Stimulated activated CD8-positive, alpha-beta memory T cell treated with anti-CD3 and anti-CD28 coated beads, Interleukin-7, amount 100 ng/mL, for 48 hours (primary cell): ENCODE measurements at places on chromosomes 1 and 21.

DNA sequence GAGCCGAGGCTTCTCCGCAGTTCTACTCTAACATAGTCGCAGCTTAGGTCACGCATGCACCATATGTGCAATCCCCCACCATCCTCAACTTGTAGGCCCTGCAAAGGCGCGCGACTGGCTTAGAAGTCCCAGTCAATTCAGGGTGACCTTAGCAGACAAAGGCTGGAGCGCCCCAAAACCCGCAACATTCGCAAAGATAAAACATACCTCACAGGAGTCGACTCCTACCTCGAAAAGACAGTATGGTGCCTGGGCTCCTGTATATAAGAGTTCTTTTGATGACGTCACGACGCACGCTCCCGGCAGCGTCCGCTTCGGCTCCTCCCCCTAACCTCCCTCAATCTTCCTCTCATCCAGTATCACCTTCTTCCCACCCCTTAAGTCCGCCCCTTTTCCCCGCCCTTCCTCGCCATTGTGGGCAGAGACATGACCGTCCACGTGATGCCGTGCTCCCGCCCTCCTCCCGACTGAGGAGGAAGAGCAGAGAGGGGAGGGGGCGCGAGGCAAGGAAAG lies at the start of gene GAS5:
Gene GAS5 (minus strand): TSS at position 237 of the 513 bp plus-strand sequence.
- DNase-seq = peak; percentile 100

DNA sequence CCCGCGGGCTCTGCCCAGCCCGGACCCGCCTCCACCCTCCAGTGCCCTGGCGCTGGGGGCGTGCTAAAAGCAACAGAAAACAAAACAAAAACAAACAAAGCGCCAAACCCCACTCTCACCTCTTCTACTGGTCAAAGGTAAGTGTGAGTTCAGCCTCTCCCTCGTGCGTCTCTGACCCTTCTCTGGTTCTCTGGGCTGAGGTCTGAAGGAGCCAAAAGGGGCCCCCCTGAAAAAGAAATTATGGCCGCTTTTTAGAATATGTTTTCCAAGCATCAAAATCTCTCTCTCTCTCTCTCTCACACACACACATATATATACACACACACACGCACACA lies 133.5 kb upstream of the DPYD start:
- DNase-seq = no peak

- DNase-seq = no peak
Observed at GRCh38 chr1:172382406-172382805, 38.1 kb upstream of the C1orf105 start.

DNA sequence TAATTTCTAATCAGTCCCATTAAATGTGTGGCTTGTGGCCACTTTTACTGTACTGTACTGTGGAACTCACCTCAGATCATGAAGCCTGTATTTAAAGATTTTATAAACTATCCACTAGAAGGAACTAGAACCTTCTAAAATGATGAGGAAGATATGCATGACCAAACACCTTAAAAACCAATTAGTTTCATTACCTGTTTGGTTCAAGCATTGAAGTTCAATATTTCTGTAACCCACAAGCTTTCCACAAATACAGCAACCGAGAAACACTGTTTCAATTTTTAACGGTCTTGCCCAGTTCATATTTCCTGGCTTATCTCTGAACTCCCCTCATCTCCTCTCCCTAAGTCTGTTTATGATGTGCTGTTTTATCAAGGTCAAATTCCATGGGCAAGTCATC lies 264.3 kb upstream of the PLD5 start:
- DNase-seq = no peak

DNA sequence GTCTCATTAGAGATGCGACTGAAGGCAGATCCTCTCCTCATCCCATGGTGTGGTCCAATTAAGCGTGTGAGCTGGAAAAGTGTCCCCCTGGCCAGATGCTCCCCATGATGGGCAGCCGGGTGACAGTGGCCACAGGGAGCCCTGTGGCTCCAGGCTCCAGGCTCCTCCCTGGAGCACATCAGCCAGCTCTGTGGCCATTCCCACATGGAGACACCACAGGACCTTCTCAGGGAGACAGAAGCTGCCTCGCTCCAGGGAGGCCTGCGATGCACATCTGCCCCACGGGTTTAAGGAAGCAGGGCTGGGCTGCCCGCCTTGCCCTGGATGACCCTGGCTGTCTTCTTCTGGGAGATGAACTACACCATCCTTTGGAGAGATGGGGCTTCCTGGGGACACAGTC lies 99.9 kb upstream of the TLR5 start:
- DNase-seq = no peak

DNA sequence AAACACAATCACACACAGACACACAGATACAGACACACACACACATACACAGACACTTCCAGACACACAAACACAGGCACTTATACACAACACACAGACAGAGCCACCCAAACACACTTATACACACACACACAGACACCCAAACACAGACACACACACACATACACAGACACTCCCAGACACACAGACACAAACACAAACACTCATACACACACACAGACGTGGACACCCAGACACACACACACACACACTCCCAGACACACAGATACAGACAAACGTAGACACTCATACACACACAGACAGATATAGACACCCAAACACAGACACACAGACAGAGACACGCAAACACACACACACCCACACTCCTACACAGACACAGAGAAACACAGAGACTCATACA lies 272.1 kb downstream of the GRIK3 start:
- DNase-seq = no peak

DNA sequence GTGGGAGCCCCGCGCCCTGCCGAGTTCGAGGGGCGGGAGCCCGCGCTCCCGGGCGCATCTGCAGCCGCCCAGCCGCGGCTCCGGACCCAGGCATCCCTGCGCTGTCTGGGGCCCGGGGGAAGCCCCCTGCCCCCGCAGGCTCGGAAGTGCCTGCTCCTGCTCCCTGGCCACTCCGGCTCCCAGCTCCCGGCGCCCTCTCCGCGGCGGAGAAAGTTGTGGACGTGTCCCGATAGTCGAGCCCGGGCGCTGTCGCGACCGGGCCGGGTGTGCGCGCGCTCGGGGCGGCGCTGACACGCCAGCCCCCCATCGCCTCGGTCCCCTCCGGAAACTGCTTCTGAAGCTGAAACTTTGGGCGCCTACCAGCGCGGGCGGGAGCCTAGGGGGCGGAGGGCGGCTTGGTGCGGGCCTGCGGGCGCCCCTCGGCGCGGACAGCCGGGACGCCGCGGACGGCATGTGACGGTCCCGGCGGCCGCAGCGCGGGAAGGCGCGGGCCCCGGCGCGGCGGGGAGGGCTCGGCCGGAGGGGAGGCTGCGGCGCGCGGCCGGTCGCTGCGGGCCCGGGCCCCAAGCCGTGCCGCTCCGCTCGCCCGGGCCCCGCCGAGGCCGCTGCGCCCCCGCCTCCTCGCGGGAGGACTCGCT lies 515 bp downstream of the MAN1C1 start:
- no peak for DNase-seq

DNA sequence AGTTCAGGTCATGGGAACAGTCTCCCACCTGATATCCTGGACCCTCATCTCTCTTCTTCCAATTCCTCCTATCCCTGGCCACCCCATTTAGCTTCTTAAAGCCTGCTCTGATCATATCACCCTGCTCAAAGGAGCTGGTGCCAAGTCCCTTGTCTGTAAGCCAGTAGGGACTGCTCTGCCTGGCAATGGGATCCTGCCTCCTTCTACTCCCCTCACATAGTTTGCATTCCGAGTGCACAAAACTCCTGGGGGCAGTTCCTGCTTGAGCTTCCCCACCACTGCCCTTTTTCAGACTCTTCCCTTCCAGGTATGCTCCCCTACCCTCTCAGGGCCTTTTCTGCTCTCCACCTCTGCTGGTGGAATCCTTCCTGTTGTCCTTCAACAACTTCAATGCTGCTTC lies 48.1 kb downstream of the NGF start:
- no peak for DNase-seq

- no peak for DNase-seq
Observed at GRCh38 chr1:29379443-29380073, 143.2 kb downstream of the PTPRU start.

DNA sequence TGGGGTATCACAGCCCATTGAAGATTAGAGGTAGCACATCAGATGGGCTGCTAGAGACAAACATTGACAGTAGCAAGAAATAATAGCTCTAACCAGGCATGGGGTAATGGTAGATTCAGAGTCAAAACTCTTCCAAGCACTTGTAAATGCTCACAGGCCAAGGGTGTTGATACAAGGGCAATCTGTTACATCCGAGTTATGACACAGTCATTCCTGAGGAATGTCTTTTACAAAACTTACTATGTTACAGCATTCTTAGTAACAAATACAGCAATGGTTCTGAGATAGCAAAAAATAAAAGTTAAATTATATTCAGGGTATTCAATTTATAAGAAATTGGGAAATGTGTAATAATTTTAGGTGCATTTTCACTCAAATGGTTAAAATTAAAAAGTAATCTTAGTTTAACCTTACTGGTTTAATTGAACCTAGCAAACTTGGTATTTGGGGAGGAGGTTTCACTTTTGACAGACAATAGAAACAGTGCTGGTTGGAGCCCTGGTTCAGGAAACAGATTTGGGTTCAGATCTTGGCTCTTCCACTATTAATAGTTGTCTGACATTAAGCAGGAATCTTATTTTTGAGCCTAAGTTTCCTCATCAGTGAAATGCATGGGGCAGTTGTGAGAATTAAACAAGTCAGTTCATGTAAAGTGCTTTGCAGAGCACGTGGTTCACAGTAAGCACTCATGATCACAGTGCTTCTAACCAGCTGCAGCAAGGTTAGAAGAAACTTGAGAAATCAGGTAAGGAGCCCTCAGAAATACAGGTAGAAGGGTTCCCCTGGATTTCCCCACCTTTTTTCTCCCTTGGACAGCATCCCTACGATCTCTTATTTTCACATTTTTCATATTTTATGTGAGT lies 4.4 kb downstream of the ST3GAL3 start:
- DNase-seq = no peak

DNA sequence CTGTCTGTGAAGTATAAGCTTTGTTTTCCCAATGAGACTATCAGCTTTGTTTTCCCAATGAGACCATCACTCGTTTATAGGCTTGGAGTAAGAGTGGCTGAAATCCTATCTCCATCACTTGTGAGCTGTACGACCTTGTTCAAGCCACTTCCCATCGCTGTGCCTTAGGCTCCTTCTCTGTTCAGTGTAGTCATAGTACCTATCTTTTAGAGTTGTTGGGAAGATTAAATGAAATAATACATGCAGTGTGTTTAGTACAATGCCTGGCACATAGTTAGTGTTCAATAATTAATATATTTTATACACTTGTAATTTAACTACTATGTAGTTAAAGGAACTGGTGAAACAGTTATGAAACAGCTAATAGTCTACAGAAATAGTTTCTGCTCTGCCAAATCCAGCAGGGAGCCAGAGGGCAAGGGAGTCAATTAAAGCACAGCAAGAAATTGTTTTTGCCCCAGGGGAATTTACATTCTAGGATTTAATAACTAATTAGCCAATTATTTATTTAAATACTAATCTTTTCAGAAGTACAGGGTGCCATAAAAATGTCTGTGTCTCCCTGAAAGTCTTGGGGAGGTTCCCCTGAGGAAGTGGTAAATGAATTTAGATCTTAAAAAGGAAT lies 139.3 kb upstream of the HMCN1 start:
- no peak for DNase-seq

GRCh38 chr1:98931128-98931835 lies 73.4 kb downstream of the PLPPR5 start:
- no peak for DNase-seq

DNA sequence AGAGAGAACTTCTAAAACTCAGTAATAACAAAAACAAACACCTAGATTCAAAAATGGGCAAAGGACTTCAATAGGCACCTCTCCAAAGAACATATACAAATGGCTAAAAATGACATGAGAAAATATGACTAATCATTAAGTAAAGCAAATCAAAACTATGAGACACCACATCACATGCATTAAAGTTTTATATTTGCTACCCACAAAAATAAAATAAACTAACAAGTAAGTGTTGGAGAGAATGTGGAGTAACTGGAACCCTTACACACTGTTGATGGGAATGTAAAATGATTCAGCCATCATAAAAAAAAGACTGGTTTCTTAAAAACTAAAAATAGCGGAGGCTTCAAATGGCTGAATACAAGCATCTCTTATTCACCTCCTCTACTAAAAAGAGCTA lies 262.1 kb upstream of the PKN2 start:
- no peak for DNase-seq
